Epithelial cell of prostate (primary cell): ENCODE measurements at places on chromosomes 2 and 18.
A peak's percentile ranks its signal among the peaks of the same experiment; 100 is the strongest.

DNA sequence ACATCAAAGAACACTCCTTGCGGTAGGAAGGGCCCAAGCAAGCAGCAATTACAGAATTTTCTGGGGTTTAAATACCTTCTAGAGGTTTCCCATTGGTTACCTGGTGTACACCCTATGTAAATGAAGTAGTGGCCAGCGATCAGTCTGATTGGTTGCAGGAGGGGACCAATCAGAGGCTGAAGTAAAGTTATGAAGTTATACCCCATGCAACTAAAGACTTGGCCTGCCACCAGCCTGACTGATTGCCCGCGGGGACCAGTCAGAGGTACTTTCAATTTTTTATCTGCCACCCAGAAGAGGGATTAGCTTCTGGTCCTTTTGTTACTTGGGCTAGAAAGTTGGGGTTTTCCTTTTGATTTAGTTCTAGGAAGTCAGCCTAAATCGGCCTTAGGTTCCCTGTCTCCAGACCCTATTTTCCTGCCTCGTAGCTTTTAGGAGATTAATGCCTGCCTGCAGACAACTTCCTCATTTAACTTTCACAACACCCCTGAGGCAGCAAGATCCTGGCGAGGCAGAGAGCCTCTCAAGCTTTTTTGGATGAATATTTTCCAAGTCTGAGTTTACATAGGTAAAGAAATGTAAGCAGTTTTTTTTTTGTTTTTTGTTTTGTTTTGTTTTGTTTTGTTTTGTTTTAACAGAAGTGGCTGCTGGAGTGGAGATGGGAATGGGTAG lies 1.5 kb upstream of the DGUOK start:
- no peak for DNase-seq

- DNase-seq, result no peak
These were observed 12.6 kb downstream of the EVA1A start for GRCh38 chr2:75548036-75548573.

GRCh38 chr2:168545439-168546082 lies 89.5 kb downstream of the CERS6 start:
- peak; percentile 88 for DNase-seq

DNA sequence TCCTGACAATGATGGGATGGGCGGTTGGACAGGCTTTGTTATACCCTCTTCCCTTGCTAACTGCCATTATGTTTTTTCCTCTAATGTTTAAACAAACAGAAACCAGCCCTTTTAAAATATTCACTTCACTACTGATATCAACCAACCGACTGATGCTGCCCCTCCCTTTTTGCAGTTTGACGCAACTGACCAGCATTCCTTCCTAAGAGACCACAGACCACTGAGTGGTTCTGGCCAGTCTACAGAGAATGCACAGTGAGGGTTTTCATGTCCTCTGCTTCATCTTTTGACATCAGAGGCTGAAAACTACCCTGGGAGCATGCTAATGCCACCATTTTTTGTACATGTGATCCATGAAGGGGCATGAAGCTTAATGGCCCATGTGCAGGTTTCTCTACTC lies 85.3 kb downstream of the CYP26B1 start:
- DNase-seq, result no peak

- no peak for DNase-seq
These were observed 199.7 kb downstream of the PID1 start for GRCh38 chr2:229071292-229071976.

- DNase-seq, result no peak
These were observed 93.0 kb upstream of the MCFD2 start for GRCh38 chr2:47008381-47009252.

DNA sequence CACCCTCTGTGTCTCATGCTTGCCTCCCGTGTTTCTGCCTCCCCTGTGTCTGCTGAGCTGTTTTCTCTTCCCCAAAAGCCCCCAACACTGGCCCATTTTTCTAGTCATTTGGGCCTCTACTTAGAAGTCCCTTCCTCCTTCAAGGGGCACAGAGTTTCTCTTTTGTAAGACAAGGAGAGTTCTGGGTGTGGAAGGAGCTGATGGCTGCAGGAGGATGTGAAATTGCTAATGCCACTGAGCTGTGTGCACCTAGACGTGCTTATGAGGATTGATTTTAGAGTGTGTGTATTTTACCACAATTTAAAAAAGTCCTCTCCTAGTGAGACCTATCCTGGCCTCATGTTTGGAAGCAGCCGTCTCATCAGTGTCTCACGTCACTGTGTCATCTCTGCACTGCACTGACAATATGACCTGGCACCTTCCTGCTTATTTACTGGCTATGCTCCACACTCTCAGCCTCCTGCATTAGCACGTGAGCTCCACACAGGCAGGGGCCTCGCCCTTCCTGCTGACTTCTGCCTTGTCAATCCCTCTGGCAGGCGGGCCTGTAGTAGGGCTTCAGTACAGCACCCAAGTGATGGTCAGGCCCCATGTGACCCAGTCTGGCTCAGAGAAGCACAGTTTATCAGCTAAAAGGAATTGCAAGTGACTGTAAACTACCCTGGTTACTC lies 8.0 kb upstream of the MBP start:
- no peak for DNase-seq

DNA sequence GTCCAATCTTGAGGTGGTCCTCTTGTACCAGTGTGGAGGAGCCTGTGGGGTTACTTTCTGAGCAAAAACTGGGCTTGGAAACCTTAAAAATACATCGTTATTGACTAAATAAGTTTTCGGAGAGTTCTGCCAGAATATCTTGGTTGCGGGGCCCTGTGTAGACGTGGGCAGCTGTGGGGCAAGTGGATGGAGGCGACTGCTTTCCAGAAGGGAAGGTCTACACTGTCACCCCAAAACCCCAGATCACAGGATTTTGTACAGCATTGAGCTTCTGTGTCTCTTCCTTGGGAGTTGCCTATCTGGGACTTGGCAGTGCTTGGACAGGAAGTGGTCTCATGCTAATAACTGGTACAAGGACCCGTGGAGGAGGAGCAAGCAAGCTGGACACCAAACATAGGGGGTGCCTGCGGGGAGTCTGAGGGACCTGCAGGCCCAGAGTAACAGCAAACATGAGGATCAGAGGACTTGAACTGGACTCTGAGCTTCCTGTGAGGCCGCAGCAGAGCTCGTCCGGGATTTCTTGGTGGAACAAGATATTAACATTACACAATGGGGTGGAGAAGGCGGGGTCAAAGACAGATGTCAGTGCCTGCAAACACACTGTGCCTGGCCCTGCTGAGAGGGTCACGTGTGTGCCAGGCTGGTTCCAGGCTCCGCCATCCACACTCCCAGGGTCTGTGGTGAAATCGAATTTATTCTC lies 48.0 kb upstream of the CTLA4 start:
- no peak for DNase-seq

DNA sequence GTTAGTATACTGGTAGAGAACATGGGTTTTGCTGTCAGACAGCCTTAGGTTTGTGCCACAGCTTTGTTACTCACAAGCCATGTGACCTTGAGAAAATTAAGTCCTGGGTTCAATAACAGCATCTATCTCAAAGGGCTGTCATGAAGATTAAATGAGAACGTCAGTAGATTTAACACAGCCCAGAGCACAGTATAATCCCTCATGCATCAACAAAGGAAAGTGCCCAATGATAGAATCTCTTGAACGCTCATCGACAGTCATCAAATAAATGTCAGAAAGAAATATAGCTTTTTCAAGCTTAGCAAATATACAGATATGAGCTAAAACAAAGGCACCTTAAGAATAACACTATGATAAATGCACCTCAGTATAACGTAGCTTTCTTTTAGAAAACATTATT lies 22.3 kb downstream of the CUL3 start:
- DNase-seq, result no peak

DNA sequence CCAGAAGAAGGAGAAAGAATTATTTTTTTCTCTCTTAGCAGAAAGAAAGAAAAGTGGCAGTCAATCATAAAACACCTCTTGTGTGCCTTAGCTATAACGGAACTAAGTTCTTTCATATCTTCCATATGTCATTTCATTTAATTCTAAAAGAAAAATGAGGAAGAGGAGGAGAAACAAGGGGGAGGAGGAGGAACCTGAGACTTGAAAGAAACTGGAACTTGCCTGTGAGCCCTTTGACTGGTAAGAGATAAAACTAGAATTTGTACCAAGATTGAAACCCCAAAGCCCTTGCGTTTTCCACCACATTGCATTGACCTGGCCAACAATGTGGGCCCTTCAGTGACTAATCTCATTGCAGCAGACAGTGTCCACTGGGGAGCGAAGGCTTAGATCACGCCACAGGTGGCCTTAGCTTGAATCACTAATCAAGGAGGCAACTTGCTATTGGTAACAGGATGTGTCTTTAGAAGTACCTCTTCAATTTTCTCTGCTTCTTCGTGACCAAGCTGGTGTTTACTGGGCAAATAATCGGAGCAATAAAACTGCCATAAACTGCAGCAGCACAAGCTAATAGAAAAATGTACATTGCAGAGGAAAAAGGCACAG lies 307.9 kb downstream of the CLIP4 start:
- DNase-seq, result no peak

DNA sequence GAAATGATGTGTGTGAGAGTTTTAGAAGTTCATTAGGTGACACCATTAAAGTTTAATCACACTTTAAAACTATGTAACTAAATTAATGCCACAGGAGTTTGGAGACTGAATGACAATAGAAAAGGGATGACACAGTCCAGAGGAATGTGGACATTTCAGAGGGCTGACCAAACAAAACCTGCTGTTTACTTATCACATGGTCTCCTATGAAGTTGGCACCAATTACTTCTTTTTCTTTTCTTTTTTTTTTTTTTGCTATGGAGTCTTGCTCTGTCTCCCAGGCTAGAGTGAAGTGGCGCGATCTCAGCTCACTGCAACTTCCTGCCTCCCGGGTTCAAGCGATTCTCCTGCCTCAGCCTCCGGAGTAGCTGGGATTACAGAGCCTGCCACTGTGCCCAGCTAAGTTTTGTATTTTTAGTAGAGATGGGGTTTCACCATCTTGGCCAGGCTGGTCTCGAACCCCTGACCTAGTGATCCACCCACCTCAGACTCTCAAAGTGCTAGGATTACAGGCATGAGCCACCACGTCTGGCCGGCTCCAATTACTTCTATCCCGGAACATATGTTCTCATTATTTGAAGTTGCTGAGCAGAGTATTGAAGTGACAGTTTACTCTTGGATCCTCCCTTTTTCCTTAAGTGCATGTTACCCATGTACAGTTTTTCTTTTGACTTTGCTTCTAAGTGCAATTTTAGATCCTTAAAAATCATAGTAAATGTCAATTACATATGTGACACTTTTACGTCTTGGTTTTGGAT lies 4.3 kb downstream of the AGPS start:
- DNase-seq, result no peak
